Osteocyte (in vitro differentiated cells): ENCODE measurements at places on chromosomes 12 and 14. TPM values are rescaled to one million over a fixed set of nuclear protein-coding genes. Genes with fewer than 3 reads are reported as not detected.

Gene HOTAIR
- not detected in 2 replicates for total RNA-seq

Gene ALKBH2
- 17.4 and 17.7 TPM in 2 replicates for total RNA-seq

Gene CARMIL3
- total RNA-seq, result 0.31 and 0.35 TPM in 2 replicates

Gene MPHOSPH9
- total RNA-seq, result 33.9 and 39.1 TPM in 2 replicates

Gene VRTN
- not detected in 2 replicates for total RNA-seq
